Head of caudate nucleus (tissue), 42 donors: ENCODE measurements at places on chromosomes 6 and 20.

DNA sequence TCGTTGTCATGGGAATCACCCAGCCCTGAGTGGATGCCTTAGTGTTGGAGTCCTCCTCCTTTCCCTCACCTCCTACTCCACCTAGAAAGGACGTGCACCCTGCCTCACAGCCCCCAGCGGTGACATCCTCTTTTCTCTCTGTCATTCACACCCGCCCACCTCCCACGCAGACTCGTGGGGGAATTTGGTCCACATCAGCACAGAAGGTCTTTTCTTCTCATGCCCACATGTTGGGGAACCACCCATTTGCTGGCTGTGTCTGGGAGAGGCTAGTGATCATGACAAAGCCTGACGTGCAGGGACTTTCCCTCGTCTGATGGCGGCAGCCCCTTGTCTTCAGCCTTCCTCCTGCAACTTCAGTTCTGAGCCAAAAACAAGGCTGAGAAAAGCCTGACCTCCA, 96.0 kb upstream of the CNKSR3 start:
- DNase-seq, result no peak

DNA sequence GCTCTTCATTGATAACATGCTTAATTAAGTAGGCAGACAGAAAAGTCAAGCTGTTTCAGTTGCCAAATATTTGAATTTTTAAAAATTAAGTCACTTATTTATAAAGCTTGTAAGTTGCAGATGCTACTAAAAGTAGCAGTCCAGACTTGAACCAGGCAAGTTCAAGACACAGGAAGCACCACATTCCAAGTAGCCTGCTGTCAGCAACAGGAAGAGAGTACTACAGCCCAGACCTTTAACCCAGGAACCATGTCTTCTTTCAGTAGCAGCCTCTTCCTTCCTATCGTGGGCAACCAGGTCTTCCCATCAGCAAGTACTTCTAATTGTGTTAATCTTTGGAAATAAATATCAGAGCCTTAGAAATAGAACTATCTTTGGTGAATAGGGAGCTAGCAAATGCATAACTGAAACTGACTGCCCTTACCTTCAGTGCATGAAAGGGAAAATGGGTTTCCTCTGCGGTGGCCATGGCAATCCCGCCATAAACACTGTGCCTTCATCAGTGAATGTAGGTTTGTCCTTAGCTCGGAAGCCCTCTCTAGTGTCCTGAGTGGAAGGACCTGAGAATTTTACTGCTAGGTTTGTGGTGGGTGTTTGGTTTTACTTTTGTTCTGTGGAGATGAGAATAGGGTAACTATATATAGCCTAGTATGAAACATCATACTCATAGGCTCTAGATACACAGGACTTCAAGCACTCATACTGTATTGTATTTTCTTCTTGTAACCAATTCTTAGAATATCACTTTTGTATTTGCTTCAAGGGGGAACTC, 95.6 kb downstream of the SYCP2 start:
- no peak for DNase-seq

DNA sequence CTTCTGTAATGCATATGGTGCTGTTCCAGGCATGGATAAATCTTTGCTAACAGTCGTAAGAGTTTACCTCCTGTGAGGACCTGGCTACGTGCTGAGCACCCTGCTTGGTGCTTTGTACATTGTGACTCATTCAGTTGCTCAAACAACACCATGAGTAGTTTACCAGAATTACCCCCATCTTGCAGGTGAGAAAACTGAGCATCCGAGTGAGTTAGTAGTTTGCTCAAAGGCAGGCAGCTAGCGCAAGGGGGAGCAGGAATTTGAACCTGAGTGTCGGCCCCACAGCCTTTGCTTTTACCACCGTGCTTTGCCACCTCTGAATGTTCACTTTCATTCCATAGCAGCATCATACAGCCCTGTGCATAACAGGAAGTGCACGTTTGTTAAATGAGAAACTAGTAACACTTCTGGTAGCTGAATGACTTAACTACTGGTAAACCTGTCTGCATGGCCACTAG, 121.9 kb downstream of the MTHFD1L start:
- no peak for DNase-seq

- no peak for DNase-seq
Observed at GRCh38 chr6:116278481-116278829, 1.3 kb downstream of the TSPYL1 start.

DNA sequence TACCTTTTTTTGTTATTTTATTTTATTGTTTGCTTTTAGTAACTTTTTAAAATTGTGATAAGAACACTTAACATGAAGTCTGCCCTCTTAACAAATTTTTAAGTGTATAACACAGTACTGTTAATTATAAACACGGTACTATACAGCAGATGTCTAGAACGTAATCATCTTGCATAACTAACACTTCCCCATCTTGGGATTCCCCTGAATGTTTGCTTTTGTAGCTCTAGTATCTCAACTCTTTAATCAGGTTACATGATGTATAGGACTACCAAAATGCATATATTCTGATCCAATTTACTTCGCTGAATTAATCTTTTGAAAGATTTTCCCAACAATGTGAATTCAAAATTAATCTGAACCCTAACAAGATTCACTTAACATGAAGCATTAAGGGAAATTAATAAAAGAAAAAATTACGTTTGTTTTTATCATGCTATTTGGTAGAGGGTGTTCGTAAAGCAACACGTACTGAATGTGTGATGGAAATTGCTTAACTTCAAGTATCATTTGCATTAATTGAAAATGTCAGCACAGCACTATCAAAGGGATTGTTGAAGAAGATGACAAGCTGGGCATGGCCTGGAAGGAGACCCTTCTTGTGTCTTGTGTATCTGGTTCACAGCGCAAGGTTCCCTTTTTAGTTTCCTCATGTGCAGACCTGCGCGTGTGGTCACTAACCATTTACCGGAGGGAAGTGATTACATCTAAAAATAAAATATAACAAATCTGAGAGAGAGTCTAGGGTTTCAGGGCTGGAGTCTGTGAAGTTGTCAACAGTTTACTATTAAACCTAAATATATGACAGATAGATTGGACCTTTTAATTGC, 15.2 kb downstream of the COL19A1 start:
- no peak for DNase-seq

- no peak for DNase-seq
Observed at GRCh38 chr20:2285613-2286012, 10.2 kb upstream of the TGM3 start.

DNA sequence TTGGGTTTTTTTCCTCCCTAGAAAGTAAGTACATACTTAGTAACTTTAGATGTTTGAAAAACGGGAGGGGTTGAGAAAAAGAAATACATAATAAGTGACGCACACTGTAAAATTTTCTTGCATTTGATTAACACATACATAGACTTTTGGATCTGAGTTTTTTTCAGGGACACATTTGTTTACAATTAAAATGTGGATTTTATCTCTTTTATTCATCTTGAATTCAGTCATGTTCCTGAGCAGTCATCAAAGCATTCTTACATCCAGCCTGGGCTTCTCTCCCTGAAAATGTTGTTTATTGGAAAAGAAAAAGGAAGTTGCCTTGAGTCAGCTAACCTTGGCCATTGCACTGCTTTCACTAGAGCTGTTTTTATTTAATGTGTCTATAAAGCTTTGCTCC, 8.7 kb upstream of the RPP40 start:
- DNase-seq, result no peak

- DNase-seq, result no peak
Observed at GRCh38 chr6:41965429-41966213, 24.0 kb upstream of the CCND3 start.

DNA sequence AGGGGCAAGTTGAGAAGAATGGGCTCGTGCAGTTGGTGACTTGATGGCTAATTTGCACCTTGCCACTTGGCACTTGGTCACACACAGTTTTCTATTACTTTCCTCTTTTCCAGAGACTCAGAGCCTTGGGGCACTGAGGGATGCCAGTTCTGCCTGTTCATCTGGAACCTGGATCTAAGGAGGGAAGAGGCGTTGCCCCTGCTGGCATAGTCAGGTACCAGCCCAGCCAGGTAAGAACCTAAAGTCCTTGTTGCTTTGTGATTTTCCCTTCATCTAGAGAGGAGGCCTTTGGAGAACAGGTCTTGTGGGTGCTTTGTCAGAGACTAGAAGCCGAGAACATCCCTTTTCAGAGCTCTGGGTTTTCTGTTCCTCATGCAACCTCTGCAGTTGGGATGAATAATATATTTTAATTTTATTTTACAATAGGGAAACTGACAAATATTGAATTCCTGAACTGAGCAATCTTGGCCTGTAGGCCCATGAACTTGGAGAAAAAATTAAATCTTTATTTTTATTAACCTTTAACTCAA, 11.4 kb downstream of the SYTL3 start:
- no peak for DNase-seq

DNA sequence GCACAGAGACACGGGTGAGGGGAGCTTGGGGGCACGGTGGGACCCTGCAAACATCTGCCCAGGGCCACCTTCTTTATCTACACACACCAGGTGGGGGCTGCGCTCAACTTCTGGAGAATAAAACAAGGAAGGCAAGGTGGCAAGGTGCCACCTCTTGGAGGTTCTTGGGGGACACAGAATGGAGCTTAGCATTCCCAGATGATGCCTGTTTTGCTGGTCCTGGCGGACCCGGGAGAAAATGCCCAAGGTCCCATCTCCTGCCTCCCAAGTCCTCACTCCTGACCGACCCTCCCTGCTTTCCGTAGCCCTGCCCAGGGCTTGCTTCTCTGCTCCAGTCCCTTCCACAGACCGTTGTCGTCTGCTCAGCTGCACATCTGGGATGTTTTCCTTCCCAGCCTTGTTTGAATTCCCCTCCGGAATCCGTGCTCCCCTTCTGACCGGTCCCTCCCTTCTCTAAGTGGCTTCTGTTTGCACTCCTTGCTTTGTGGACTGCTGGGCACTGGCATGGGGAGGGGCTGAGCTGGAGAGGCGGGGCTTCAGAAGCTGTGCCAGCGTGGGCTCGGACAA, 13.1 kb downstream of the ITPR3 start:
- DNase-seq, result no peak

GRCh38 chr6:108114841-108115597, 40.5 kb upstream of the OSTM1 start:
- no peak for DNase-seq

DNA sequence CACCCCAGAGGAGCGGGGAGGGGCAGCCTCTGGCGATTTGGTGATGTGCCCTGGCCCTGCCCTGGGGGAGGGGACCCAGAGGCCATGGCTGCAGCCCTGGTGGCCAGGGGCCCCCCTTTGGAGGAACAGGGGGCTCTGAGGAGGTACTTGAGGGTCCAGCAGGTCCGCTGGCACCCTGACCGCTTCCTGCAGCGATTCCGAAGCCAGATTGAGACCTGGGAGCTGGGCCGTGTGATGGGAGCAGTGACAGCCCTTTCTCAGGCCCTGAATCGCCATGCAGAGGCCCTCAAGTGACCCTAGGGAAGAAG, 10.9 kb downstream of the NFKBIL1 start:
- DNase-seq, result no peak

- DNase-seq, result no peak
Observed at GRCh38 chr20:23631981-23632710, 5.6 kb downstream of the CST3 start.

- no peak for DNase-seq
Observed at GRCh38 chr20:59559024-59559817, 45.1 kb upstream of the PHACTR3 start.

- no peak for DNase-seq
Observed at GRCh38 chr6:17225767-17226630, 55.2 kb upstream of the RBM24 start.

DNA sequence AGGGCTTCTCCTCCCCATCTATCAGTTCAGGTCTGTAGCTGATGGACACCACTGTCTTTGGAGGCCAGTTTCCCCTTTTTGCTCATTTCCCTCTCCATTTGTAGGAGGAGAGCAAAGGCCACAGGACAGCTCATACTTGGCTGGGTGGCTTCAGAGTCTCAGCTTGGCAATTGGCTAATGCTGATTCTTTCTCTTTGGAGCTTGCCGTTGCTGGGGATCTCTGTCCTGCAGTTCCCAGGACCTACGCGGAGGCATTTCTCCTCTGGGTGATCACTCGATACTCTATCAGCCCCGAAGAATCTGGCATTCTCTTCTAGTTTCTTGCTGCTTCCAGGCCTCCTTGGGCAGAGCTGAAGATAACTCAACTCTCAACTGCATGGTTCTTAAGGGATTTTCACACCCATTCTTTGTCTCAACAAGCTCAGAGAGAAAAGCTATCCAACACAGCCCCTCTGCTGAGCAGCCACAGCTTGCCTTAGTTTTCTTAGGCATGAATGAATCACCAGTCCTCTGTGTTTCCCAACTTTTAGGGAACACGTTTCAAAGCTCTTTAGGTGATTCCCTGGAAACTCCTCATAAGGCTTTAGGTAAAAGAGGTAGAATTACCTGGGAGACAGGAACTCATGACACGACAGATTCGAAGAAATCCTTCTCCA, 19.2 kb upstream of the SSR1 start:
- DNase-seq, result no peak

- DNase-seq, result no peak
Observed at GRCh38 chr6:110357664-110358552, at the start of gene METTL24. Gene METTL24, minus strand, starts transcription at chr6:110358349. Its CDS starts 77 bp downstream, at chr6:110358272.

DNA sequence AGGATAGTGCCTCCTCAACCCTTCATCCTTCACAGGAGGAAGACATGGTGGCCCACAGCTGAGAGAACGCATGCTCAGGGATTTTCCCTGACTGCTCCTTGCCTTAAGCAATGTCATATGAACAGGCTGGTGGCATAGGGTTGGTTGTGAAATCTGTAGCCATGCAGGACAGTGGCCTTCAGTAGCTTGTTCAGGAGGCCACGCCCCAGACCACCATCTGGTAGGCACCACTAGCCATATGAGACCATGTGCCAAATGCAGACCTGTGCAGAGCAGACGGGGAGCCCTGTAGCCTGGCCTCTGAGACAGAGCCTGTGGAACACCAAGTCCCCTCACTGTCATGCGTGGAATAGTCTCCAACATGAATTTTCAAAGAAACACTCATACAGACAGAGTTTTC, 76.5 kb downstream of the ADTRP start:
- DNase-seq, result no peak

DNA sequence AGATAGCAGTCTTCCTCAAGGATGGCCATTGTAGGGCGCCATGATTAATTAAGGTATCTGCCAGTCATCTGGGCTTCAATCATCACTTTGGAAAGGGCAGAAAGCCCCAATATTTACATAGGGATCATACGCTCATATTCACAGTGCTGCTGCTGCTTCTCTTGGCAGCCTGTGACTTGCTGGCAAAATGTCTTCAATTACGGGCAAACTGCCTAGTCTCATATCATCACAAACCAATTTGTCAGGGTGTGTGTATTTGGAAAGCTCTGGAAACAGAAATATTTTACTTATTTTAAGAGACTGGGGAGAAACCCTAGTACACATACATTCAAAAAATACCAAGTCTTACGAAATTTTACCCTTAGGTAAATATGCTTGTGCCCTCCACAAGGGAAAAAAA, 77.6 kb downstream of the SAMD5 start:
- DNase-seq, result no peak

GRCh38 chr6:158009114-158009891, 27.6 kb downstream of the SYNJ2 start:
- DNase-seq, result peak; percentile 93
